Fibroblast of the aortic adventitia (primary cell): ENCODE measurements at places on chromosomes 4 and X. TPM values are rescaled to one million over a fixed set of nuclear protein-coding genes. Genes with fewer than 3 reads are reported as not detected.
A peak's percentile ranks its signal among the peaks of the same experiment; 100 is the strongest.

GRCh38 chr4:165394275-165394674 is 15.5 kb downstream of the CPE start:
- peak; percentile 91 for DNase-seq

DNA sequence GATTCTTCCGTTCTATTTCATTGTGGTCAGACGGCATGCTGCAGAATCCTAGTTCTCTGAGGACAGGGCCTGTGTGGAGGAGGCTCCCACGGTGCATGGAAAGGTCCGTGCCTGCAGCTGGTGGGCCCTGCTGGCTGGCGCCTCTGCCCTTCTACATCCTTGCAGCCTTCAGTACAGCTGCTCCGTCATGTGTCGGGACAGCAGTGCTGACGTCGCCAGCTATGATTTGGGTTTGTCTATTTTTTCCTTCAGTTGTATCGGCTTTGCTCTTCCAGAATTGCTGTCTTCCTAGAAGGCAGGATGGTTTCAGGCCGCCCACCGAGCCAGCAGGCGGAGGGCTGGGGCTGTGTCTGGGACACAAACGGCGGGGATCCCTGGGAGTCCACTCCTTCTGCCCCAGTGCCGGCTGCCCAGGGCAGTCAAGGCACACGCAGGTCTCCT is 32.1 kb upstream of the CPLX1 start:
- no peak for DNase-seq

GRCh38 chr4:118740869-118741268 is 55.7 kb downstream of the METTL14 start:
- peak; percentile 60 for DNase-seq

DNA sequence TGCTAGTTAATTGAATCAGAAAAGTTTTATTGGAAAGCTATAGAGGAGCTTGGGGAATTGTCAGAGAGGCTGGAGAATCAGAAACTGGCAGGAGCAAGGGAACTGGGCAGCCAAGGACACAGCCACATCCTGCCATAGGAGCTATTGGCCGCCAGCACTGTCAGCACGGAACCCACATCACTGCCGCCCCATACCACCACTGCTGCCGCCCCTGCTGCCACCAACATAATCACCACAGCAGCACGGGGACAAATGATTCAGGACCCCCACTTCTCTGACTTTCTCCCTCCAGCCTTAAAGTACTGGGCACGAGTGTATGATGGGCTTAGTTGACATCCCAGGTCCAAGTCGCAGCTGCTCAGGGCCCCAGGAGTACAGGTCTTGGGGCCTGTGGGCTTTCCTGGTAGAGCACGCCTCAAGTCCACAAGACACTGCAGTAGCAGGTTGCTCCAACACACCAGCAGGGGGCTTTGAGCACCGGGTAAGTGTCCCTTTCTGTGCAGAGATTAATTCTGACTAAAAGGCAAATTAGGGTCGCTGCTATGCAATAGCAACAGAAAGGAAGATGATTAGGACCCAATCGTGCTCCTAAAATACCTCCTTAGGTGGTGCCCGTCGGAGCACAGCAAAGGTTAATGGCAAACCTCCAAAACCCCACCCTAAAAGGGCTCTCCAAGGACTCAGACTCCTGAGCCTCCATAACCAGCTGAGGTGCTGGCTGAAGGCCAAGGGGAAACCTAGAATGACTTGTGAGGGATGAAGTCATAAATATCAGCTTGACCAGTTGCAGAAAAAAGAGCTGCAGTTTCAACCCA is 6.9 kb downstream of the PJA1 start:
- peak; percentile 82 for DNase-seq

DNA sequence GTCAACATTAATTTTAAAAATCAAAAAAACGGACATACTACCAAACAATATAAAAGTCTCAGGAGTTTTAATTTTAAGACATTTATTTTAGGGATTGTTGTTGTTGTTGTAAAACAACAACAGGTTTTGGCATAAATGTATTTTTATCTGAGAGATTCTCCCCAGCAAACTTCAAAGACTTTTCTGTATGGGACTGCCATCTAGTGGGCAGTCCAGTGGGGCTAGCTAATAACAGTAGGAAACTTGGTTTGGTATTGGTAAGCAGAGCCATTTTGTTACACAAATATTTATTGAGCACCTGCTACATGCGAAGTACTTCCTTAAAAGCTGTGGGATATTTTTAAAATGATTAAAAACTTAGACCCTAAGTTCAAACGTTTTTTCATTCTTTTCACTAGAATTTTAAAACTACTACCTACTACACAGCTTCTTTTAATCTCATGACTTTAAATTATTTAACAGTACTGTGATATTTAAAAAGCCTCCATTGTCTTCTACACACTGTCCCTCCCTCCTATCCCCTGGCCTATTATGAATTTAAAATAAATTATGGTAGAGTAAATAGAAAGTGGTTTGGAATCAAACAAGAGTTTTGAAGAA is 1028.4 kb upstream of the INTU start:
- DNase-seq, result peak; percentile 53

GRCh38 chr4:183898456-183898855 is 6.7 kb upstream of the STOX2 start:
- no peak for DNase-seq

GRCh38 chr4:173448608-173449379 is 49.9 kb upstream of the SCRG1 start:
- DNase-seq, result peak; percentile 75

GRCh38 chr4:6446538-6447451 is 25.6 kb downstream of the PPP2R2C start:
- no peak for DNase-seq

- DNase-seq, result peak; percentile 82
These were observed 96.4 kb downstream of the PGRMC2 start for GRCh38 chr4:128191115-128191781.

DNA sequence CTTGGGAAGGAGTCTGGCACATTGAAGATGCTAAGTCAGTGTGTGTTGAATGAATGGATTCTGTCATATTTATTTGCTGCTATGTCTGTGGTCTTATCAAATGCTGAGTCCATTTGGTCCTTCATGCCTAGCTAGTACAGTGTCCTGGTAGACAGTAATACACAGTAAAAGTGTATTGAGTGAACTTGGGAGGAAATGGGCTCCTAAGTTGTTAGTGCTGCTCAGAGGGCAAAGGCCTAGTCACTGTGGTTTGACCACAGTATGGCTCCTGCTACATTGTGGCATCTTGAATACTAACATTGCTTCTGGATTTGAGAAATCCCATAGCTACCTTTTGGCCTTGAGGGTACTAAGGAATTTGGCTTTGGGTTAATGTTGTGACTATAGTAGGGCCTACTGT is 33.9 kb downstream of the MTM1 start:
- DNase-seq, result no peak

DNA sequence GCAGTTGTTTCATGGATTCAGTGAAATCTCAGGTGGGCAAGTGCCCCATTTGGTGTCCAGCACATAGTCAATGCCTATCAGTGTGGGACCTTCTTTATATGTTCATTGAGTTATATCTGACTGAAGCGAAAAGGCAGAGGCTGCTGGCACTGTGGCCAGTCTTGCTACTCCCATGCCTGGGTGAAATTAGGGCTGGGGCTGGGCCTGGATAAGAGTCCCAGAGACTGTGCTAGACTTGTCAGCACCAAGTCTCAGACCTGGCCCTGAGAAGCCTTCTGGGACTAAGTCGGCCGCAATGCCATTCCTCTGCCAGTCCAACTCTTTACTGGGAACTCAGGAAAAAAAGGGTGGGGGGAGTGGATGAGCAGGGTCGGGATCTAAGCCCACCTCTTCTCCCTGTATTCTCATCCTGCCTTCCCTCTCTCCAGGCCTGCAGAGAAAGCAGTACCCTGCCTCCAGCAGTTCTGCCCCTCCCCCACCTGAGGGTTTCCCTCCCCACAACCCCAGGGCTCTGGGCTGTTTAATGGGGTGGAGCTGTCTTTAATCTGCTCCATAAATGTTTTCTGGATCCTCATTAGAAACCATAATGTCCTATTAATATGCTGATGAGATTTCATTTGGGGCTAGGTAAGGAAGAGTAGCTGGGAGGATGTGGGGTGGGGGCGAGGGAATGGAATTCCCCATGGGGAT is 153.5 kb upstream of the PJA1 start:
- DNase-seq, result no peak

DNA sequence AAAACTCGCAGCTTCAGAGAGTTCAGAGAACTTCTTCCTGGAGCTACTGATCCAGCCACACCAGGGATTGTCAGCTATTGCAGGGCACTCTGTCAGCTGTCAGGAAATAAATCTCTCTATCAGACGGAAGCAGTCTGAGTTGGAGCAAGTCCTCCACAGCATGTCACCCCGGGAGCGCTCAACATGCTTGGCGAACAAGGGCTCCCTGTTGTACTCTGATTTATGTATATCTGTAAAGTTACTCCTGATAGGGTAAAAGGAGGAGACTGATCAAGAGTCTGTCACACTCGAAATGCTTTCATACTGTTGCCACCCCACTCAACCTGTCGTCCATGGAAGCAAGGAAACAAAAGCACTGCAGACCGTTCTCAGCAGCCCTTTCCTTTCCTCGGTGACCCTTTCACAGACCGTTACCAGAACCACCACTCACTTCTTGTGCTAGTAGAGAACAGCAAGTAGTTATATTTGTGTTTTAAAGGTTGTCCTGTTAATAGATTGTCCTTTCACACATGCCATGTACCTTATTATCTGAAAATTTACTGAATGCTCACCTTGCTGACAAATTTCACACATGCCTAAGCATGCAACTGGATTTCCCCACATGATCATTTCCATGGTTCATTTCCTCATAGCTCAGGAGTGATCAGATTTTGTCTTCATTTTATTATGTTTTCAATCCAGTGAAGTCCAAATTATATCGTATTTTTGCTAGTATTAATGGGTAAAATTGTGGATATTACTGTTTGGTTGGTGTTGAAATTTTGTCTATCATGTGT is 2108.9 kb upstream of the TENM3 start:
- DNase-seq, result no peak

- no peak for DNase-seq
These were observed at the start of gene TFDP3 for GRCh38 chrX:133218329-133218728. Gene TFDP3 (minus strand): TSS chrX:133218354. CDS start chrX:133218259, 95 bp downstream.

GRCh38 chrX:9515973-9516538 is 51.2 kb downstream of the TBL1X start:
- peak; percentile 18 for DNase-seq

DNA sequence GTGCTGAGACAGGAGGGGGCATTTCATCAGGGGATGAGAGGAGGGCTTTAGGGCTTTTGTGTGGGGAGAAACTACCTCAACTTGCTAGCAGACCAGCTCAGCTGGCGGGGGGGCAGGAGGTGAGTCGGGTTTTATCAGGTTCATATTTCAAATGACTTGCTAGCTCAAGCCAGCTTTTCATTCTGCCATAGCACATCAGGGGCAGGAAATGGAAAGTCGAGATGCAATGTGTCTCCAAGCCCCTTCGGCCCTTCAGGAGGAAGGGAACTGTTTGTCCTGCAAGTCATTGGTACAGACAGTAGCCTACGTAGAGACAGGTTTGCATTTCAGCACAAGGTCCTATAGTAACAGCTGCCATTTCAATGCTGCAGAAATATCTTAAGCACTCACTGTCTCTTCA is 194.1 kb downstream of the PTTG2 start:
- DNase-seq, result no peak

GRCh38 chr4:113674733-113675132 is 86.8 kb downstream of the CAMK2D start:
- no peak for DNase-seq

- DNase-seq, result peak; percentile 71
These were observed 27.9 kb upstream of the KIAA1210 start for GRCh38 chrX:119155416-119156035.

- DNase-seq, result peak; percentile 3
These were observed 60.2 kb upstream of the VCX3B start for GRCh38 chrX:8404471-8404870.

DNA sequence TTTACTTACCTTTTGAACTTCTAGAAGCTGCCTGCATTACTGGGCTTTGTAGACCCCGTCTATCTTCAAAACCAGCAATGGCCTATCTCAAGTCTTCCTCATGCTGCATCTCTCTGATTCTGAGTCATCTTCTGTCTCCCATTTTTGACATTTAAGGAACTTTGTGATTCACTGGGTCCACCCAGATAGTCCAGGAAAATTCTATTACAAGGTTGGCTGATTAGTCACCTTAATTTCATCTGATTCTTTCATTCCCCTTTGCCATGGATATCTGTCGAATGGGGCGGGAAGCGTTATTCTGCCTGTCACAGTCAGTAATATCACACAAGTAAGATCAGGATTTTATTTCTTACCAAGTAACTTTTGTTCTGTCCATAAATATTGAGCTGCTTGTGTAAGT is 618.0 kb downstream of the CCSER1 start:
- no peak for DNase-seq

DNA sequence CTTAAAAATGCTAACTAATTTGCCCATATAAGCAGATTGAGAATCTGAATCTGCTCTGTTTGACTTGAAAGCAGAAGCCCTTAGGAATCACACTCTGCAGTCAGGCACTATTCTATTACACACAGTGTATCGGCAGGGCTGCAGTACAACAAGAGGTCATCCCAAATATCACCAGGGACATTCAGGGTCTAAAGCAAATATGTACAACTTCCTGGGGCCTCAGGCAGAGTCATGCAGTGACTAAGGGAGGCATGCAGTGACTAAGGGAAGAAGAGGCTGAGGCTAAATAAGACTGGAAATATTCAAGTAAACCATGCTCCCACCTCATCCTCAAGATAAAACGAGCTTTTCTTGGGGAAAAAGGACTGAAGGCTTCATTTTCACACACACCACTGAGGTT is 20.9 kb downstream of the MAPK10 start:
- peak; percentile 78 for DNase-seq

GRCh38 chr4:78659264-78659663 is 107.7 kb downstream of the ANXA3 start:
- peak; percentile 80 for DNase-seq

DNA sequence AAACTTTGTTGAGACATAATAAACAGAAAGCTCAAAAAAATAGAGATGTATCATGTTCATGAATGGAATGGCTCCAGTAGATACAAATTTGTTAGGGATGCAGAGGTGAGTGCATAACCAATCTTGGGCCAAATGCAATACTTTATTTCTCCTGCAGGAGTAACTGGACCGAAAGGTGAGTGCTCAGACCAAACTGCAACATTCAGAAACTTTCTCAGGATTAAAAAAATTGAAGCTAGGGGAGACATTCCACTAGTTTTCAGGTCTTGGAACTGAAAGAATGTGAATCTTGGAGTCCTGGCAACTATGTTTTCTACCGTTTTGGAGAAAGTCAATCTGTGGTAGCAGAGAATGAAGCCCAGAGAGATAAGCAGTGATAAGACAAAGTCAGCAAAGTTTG is 21.2 kb upstream of the LCORL start:
- DNase-seq, result no peak

OTUD6A gene
- not detected in 2 replicates for total RNA-seq

UGDH gene
- total RNA-seq, result 194 and 361 TPM in 2 replicates

FAM149A gene
- 10.8 and 15.6 TPM in 2 replicates for total RNA-seq

CTAG1B gene
- total RNA-seq, result not detected in 2 replicates

MAP3K15 gene
- not detected in 2 replicates for total RNA-seq

SPIN3 gene
- total RNA-seq, result 10.0 TPM in 2 replicates
